ENCODE measurements at places on chromosomes 11 and 22. TPM values are rescaled to one million over a fixed set of nuclear protein-coding genes. Genes with fewer than 3 reads are reported as not detected.

Gene CCDC88B
- 119 TPM for total RNA-seq

Gene CNTN5
- total RNA-seq = not detected

Gene SCGB1D2
- not detected for total RNA-seq

DNA sequence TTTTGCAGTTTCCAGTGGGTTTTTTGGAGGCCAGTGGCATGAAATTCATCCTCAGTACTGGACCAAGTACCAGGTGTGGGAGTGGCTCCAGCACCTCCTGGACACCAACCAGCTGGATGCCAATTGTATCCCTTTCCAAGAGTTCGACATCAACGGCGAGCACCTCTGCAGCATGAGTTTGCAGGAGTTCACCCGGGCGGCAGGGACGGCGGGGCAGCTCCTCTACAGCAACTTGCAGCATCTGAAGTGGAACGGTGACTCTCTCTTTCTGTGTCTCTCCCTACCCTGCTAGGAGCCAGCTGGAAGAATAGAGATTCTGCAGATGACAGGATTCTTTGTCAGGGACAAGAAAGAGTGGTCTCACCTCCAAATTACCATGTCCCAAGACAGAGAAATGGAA lies 25.5 kb downstream of the EHF start:
- H3K27ac ChIP-seq = no peak overlapping the region
- H3K27me3 ChIP-seq = peaks cover 67% of the 10 kb centered on the region
- DNase-seq = no peak
- peaks cover 13% of the 10 kb centered on the region for H3K4me1 ChIP-seq
- H3K4me3 ChIP-seq = no peak overlapping the region

Gene PLEKHA7
- total RNA-seq = 20.7 TPM

Gene GNG3
- total RNA-seq = 0.24 TPM

DNA sequence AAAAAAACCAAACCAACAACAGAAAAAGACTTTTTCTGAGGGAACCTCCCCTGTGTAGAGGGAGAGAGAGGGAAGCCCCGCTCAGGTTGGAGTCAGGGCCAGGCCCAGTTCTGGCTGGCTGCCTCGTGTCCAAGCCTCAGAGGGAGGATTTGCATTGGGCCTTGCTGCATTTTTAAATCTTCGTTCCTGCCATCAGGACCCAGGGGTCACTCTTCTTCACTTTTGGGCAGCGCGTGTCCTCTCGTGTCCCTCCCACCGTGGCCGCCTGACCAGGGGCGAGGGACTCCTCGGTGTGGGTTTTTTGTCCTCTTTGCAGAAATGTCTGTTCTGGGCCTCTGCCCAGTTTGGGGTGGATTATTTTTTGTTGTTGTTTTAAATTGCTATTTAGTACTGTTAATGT lies 57.9 kb downstream of the LRRC74B start:
- H3K4me1 ChIP-seq = peaks cover 5% of the 10 kb centered on the region
- DNase-seq = no peak
- no peak overlapping the region for H3K4me3 ChIP-seq
- peaks cover 29% of the 10 kb centered on the region for H3K27me3 ChIP-seq
- no peaks in the 10 kb centered on the region for H3K36me3 ChIP-seq
- no peak overlapping the region for H3K27ac ChIP-seq

Gene MOV10L1
- total RNA-seq = not detected

- no peaks in the 10 kb centered on the region for H3K36me3 ChIP-seq
These were observed 193.2 kb upstream of the PLET1 start for GRCh38 chr11:112453601-112454577.

Gene SPON1
- 0.14 TPM for total RNA-seq

DNA sequence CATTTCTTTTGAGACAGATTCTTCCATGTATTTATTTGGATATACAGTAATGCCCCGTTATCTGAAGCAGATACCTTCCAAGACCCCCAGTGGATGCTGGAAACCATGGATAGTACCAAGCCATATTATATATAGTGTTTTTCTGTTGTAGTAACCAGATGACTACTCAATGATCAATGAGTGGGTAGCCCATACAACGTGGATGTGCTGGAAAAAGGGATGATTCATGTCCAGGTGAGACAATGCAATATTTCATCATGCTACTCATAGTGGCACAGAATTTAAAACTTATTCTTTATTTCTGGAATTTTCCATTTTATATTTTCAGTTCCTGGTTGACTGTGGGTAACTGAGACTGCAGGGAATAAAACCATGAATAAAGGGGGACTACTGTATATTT lies 427.5 kb downstream of the METTL15 start:
- H3K27ac ChIP-seq = no peak overlapping the region
- H3K27me3 ChIP-seq = no peaks in the 10 kb centered on the region

Gene LMO2
- total RNA-seq = not detected

Gene SYT9
- not detected for total RNA-seq

DNA sequence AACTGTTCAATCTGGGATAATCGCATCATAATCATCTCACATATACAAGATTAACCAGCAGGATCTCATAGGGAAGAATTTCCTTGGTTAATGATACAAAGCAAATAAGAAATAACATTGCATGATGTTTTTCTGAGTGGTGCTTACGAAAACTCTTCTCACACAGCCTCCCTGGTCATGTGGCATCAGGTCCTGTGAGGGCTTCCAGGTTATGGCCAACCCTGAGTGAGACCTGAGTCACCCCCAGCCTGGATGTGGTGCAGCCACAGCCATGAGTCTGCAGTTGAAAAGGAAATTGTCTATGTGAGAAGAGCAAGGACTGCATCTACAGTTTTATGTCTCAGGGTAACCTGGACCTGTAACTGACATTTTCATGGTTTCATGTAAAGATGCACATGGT lies 90.5 kb upstream of the XKR3 start:
- peak; percentile 64 for DNase-seq
- no peaks in the 10 kb centered on the region for H3K36me3 ChIP-seq
- peaks cover 11% of the 10 kb centered on the region for H3K27me3 ChIP-seq

GRCh38 chr11:117795638-117796455 lies 1.2 kb downstream of the DSCAML1 start:
- H3K27ac ChIP-seq = no peak overlapping the region
- H3K4me1 ChIP-seq = peaks cover 3% of the 10 kb centered on the region
- DNase-seq = no peak
- no peak overlapping the region for H3K4me3 ChIP-seq

- peaks cover 12% of the 10 kb centered on the region for H3K27me3 ChIP-seq
- H3K4me3 ChIP-seq = peak overlapping the region; percentile 97
- peaks cover 44% of the 10 kb centered on the region for H3K4me1 ChIP-seq
- H3K36me3 ChIP-seq = peaks cover 30% of the 10 kb centered on the region
- DNase-seq = no peak
These were observed 666 bp downstream of the MSANTD4 start for GRCh38 chr11:106021181-106021966.

- H3K4me3 ChIP-seq = peak overlapping the region; percentile 35
- H3K4me1 ChIP-seq = peaks cover 42% of the 10 kb centered on the region
- H3K36me3 ChIP-seq = peaks cover 9% of the 10 kb centered on the region
- H3K27me3 ChIP-seq = no peaks in the 10 kb centered on the region
- H3K27ac ChIP-seq = peak overlapping the region; percentile 84
- DNase-seq = peak; percentile 79
These were observed 123.4 kb downstream of the CYP2R1 start for GRCh38 chr11:14768526-14769188.

Gene CALCA
- not detected for total RNA-seq

DNA sequence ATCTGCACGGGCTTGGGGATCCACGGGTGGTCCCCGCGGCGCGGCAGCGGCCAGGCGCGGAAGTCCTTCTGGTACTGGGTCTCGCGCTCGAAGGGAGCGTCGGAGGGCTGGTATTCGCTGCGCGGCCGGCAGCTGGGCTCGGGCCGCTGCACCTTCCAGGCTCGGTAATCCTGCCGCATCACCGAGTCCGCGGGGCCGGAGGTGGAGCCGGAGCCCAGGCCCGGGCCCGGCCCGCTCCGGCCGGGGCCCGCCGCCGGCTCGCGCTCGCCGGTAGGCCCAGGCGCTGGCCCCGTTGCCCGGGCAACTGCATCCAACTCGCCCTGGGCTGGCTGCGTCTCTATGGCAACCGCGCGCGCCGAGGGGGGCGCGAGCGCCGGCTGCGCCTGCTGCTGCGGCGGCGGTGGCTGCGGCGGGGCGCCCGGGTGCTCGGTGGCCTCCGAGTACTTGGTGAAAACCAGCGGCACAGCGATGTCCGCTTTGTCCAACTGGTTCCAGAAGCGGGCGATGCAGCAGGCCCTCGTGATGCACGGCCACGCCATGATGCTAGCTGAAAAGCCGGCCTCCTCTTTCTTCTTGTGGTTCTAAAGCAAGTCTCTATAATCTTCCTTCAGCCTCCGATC lies 897 bp downstream of the MAP6 start:
- peaks cover 65% of the 10 kb centered on the region for H3K27me3 ChIP-seq
- DNase-seq = peak; percentile 82
- H3K4me1 ChIP-seq = peaks cover 15% of the 10 kb centered on the region
- no peaks in the 10 kb centered on the region for H3K36me3 ChIP-seq
- H3K4me3 ChIP-seq = peak overlapping the region; percentile 92
- peak overlapping the region; percentile 67 for H3K27ac ChIP-seq
